ENCODE measurements at places on chromosomes 2 and 18.
A peak's percentile ranks its signal among the peaks of the same experiment; 100 is the strongest.

DNA sequence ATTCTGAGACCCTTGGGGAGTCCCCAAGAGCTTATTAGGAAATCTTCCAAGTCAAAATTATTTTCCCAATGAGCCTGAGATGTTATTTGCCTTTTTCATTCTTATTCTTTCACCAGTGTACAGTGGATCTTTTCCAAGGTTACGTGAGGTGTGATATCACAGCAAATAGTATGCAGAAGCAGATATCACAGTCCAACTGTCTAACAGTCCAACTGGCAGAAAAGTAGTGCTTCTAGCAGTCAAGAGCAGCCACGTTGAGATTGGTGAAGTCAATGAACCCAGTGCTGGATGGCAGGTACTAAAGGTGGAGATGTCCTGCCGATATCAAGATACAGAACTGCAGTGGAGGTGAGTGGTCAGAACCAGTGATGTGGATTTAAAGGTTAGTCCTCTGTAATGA lies 78.9 kb upstream of the ZNF397 start:
- DNase-seq, result no peak

DNA sequence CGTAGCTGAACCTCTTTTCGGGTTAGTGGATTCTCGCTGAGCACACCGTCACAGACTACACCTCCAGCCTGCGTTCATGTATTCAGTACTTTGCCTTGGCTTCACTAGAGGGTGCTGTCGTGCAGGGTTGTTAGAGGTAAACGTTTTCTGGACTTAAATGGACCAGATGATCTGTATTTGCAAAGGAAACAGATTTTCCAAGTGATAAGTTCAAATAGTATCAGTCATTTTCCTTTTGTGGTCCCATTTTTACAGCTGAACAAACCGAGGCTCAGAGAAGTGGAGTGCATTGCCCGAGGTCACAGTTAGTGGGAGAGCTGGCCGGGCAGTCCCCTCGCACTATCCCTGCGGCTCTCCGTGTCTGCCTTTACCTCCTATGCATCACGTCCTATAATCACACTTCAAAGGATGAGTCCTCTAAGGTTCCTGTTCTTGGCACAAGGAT lies 125.9 kb downstream of the MAP4K4 start:
- DNase-seq, result peak; percentile 48

- no peak for DNase-seq
Measured at GRCh38 chr2:10243926-10244270, 58.8 kb upstream of the HPCAL1 start.

- no peak for DNase-seq
Measured at GRCh38 chr2:60738679-60739078, 17.4 kb upstream of the PAPOLG start.

DNA sequence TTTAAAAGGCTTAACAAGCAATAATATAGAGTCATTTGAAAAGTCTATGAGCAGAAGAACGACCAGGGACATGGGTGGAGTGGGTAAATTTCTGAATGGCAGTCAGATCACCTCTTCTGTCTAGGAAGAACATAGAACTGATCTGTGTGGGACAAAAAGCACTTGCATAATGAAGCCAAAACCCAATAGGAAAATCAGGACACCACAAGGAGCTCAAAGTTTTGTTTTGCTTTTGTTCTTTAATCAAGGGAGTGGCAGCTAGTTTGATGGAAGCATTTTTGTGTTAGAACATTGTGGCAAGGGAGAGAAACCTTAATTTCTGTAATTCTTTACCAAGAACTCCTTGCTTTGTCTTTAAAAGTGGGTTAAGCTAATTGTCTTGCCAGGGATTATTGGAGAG lies 240.2 kb upstream of the TANK start:
- DNase-seq, result peak; percentile 24

DNA sequence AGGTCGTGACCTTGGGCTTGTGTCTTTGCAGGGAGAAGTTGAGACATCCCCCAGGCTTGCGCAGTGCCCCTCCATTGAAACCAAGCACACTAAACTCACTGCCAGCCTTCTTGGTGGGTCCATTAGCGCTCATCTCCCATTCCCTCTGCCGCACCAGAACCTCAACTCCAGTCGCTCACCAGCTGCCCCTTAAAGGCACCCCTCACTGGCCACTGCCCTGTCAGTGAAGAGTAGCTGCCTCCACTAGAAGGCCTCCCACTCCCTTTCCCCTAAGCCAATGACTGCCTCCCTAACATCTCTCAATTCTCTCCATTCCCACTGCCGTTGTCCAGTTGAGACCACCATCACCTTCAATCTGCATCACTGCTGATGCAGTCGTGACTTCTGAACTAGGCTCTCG lies 114.8 kb upstream of the EPC2 start:
- DNase-seq, result no peak

DNA sequence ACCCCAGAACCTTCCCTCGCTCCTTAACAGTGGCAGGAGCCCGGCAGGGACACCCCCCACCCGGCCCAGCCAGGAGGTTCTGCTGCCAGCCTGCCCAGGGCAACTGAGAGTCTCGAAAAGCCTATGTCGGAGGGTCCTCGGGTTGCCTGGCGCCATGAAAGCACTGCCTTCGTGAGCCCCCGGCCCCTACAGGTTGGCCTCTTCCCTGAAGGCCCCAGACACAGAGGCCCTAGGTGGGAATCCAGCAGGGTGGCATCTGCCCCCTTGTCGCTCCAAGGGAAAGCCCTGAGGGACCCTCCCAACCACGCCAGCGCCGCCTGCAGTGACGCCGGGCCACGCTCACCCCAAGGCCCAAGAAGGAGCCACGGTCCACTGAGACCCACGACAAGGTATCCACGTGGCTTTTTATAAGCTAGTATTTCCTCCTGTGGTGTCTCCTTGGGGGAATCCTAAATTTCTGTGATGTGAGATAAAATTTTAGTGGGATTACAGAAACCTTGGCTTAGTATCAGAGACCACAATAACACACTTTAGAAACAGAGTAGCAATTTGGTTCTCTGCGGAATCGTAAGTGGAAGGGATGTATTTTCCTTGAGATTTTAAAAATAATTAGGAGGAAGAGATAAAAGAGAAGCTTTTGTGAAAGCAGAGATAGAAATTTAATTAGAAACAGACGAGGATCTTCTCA lies 138.9 kb downstream of the HDAC4 start:
- no peak for DNase-seq

DNA sequence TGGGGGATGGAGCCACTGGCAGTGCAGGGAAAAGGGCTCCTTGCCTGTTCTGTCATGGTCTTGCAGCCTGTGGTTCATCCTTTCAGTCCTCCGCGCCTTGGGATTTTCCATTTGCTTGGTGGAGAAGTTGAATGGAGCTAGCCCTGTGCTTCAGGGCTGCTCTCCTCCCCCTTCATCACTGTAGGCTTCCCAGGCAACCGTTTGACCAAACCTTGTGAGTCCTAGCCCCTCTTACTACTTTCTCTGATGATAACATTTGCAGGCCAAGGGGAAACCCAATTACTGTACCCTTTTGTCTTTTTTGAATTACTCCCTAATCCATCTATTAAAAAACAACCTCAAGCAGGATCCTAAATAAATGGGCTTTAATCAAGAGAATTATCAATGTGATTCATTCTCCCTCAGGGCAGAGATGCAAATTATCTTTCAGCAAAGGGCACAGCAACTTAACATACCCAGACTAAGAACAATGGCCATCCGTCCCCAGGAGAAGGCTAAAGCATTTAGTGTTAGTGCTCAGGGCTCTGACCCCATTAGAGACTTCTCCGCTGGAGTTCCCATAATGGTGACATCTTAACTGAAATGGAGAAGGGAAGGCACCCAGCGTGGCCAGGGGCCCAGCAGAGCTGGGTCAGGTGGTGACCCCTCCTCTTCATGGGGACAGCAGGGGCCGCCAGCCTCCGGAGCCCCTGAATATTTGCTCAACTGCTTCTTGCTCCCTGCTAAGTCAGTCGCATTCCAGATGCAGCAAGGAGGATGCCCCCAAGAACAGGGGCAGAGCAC lies 40.7 kb downstream of the RHOB start:
- DNase-seq, result no peak

- no peak for DNase-seq
Measured at GRCh38 chr2:201883606-201884369, 77.5 kb downstream of the CDK15 start.

DNA sequence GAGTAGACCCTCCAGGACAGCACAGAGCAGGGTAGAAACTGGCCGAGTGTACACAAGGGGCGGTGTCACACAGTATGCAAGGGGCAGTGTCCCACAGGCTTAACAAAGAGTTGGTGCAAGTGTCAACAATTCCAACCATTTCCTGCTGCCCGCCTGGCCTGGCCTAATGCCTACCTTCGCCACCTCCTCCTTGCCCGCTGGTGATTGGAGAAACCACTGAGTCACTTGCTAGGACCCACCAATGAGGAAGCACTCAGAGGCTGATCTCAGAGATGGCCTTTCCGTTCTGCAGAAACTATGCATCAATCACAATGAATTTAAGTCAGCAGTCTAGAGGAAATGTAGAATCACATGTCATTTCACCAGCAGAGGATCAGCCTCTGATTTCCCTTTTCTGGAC lies 263.3 kb upstream of the PKDCC start:
- peak; percentile 4 for DNase-seq

DNA sequence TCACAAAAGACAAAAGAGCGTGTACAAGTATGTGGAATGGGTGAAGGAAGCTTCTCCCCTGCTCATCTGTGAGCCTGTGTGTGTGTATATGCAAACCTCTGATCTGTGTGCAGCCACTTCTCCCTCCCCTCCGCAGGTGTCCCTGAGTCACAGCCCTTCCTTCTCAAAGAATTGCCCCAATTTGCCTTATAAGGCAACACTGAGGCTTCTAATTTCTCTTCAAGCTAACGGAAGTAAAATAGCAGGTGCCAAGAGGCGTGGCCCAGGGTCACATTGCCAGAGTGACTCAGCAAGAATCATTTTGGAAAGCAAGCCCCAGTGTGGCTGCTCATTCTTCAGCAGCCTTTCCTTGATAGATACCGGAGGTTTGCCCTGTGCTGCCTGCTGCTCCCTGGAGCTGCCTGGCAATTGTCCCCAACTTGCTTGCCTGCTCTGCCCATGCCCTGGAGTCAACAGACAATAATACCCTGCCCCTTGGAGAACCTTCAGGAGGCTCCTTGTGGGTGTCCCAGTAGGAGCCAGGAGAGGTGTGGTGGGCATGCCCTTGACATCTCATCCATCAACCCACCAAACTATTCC lies 37.3 kb upstream of the BMP10 start:
- peak; percentile 70 for DNase-seq

Data from inflammatory macrophage treated with lipopolysaccharide for 4 hours (primary cell).